ENCODE measurements at places on chromosomes 11 and 22.

DNA sequence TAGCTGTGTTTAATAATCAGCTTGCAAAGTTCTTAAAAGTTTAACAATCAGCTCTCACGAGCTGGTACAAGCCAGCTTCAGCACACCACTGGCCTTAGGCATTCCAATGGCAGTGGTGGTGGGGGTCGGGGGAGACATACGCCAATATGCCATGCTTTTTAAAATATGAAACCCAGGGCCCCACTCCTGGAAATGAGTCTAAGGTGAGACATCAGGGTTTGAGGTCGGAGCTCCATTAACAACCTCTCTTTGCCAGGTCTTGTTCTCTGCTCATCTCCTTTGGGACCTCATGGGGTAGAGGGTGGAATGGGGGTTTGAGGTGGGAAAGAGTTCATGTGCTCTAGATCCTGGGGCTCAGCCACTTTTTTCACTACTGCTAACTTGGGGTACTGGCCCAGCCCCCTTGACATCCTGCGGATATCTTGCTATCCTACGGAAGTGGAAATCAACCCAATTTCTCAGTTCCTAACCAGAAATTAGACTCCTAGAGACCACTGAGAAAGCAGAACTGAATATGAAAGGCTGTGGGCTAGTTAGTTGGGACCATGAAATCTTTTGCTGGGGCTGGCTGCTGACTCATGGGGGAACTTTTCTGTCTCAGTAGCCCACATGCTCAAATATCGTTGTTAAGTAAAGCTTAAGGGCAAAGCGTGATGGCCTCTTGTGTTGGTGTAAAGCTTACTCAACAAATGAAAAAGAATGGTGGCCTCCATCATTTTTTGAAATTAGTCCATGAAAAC is 90.1 kb downstream of the PDHX start:
- DNase-seq: no peak

DNA sequence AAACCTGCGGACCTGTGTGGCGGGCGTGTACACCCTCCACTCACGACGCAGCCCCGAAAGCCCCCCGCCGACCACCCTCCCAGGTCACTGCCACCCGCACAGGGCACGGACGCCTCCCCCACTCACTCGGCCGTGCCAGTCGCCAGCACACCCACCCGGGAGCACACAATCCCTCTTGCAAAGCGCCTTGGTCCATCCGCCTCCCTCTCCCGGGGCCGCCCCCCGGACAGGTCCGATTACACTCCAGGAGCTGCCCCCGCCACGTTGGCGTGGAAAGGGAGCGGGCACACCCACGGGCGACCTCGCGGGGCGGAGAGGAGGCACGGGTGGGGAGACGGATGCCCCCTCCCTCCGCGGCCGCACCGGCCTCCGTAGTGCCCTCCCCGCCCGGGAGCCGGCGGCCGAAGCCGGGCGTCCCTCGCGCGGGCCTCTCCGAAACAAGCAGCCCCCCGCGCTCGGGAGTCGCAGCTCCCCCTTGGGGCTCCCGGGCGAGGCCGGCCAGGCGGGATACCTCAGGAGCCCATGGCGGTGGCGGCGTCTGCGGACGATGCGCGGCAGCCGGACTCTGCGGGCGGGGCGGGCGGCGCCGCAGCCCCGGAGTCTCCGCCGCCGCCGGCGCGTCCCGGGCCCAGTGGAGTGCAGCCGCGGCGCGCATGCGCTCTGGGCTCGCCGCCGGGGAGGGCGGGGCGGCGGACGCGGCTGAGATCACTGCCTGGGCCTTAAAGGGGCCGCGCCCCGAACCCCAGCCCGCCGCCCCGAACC is at the start of gene TMEM184B:
Gene TMEM184B, minus strand, starts transcription at position 638 of the 762 bp plus-strand sequence. CDS start 25,049 bp downstream, outside the sequence.
- DNase-seq: no peak

GRCh38 chr11:126630893-126631798 is 275.7 kb downstream of the ST3GAL4 start:
- no peak for DNase-seq

DNA sequence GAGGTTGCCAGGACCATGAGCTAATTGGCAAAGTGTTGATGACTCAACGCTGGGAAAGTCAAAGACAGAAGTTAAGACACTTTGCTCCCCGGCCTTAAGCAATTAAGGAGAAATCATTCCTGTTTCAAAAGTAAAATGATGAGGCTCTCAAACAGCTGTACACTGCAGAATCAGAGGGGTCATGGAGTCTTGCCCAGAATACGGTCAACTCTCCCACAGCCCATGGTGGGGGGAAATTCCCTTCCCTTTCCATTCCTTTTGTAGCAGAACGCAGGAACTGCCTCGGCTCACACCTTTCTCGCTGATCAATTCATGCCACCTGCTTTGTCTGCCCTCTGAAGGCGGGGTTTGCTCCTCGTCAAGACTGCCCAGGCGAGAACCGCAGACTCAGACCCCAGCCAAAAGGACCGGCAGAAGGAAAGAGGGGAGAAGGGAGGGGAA is 52.8 kb downstream of the MN1 start:
- DNase-seq: peak; percentile 14

DNA sequence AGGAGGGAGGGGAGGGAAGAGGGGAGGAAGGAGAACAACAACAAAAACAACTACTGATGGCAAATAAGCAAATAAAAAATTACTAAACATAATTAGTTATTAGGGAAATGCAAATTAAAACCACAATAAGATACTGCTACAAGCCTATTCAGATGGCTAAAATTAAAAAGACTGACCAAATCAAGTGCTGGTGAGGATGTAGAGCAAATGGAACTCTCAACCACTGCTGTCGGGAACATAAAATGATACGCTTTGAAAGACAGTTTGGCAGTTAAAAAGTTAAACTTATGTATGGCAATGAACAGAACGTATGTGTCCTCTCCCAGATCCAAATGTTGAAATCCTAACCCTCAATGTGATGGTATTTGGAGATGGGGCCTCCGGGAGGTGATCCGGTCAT is 85.7 kb downstream of the PHF21B start:
- DNase-seq: no peak

DNA sequence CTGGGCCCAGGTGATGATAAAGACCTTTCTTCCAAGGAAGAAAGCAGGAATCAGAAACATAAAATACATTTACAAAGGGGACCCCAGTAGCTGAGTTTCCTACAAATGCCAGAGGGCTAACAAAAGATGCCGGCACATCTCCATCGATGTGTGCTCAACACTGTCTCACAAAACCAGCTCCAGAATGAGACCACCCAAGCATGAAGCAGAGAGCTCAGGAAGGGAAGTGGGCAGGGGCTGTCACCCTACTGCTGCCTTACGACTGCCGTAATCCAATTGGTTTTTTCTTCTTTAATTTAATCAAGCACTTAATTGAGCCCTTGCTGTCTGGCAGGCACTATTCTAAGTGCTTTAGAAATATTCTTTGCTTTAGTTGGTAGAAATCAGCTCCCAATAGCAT is 26.1 kb downstream of the SMCO4 start:
- DNase-seq: no peak

DNA sequence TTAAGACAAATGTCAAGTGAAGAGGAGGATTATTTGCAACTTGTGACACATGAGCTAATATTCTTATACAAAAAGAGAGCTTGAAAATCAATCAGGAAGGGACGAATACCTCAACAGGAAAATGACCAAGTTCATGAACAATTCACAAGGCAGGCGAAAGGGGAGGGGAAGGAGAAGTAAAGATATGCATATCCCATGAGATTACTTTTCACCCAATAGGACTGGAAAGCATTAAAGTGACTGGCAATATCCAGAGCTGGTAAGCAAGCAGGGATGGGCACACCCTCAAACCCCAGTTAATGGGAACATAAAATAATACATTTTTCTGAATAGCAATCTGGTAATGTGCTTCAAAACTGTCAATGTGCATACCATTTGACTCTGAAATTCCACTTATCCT is 129.5 kb downstream of the SLC1A2 start:
- peak; percentile 66 for DNase-seq
